Right renal cortex interstitium (tissue), 3 donors: ENCODE measurements at places on chromosomes 5 and 9.

DNA sequence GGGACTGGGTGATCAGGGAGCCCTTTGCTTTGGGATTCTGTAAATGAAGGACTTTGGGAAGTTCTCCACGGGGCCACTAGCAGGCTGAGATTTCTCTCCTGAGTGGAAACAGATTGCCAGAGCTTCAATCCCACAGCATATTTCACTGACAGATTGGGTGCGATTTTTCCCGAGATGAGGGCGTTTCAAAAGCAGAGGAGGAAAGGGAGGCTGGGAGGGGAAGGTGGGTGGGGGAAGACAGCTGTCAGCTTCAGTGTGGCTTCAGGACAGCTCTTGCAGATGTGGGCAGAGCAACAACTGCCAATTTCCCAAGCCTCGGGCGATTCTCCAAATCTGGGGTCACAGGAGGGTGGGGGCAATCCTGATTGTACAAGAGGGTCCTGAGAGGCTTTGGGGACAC lies 258.5 kb upstream of the ADRA1B start:
- DNase-seq, result no peak

DNA sequence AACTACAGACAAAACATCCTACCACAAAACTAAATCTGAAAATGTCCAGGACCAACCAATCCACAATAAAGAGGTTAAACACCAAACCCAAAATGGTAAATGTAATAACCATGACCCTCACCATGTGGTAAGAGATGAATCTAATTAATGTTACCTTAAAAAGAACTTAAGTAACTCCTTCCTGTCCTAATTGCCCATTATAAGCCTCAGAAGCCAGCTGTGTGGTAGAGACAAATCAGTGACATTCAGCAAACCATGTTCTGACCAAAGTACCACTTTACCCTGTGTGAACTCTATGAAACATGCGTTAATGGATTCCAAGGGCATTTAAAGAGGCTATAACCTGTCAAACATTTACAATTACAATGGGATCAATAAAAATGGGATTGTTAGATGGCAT lies 25.0 kb downstream of the LPAR1 start:
- DNase-seq, result no peak

DNA sequence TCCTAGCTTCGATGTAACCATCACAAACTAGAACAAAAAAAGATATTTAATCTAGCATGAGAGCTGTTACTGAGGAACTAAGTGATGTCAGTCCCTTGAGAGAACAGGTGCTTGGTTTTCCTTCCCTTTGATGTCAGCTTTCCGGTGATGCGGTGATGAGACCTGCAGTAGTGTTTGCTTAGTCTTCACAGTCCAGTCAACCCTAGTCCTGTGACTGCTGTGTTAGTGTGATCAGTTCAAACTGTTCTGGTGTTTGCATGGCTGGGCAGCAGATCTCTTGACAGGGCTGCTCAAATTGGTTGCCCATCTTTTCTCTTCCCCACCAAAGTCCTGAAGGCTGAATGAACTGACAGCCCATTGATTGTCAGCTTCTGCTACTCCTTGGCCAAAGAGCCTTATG lies 608.6 kb upstream of the DAB2 start:
- DNase-seq, result no peak

- no peak for DNase-seq
Observed at GRCh38 chr5:142353071-142353472, 28.3 kb upstream of the SPRY4 start.

- no peak for DNase-seq
Observed at GRCh38 chr9:69332067-69332685, 7.2 kb downstream of the ENTREP1 start.

DNA sequence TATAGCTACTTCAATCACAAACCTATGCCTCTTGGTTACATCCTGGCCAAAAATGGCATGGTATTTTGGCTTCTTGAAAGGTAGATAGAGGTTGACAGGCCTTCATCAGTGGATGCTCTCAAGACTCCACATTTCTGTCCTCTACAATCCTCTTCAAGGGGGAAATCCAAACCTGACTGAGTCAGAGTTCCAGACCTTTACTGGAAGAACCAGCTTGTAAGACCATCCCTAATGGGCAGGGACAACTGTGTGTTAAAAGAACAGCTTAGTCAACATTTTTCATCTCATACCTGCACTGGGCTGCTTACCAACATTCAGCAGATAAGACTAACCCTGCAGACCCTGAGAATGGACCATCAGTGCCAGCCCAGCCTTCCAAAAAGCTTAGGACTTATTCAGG lies 155.7 kb downstream of the CDK5RAP2 start:
- DNase-seq, result no peak

DNA sequence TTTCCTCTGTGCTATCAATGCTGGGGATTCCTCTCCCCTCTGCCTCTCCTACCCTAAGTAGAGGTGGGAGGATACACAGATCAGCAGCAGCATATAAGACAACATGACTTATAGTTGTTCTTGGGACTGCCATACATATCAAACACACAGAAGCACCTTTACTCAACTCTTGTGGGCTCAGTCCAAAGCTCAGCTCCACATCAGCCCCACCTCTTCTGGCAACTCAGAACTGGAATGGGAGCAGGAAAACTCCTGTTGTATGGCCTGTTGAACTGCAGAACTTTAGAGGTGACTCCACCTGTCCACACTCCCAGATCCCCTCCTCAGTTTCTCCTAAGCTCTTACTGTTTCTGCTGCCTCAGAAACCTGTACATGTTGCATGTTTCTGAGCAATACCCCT lies 127.8 kb downstream of the SV2C start:
- no peak for DNase-seq

GRCh38 chr5:142540922-142541422 lies 144.9 kb downstream of the FGF1 start:
- DNase-seq, result no peak

DNA sequence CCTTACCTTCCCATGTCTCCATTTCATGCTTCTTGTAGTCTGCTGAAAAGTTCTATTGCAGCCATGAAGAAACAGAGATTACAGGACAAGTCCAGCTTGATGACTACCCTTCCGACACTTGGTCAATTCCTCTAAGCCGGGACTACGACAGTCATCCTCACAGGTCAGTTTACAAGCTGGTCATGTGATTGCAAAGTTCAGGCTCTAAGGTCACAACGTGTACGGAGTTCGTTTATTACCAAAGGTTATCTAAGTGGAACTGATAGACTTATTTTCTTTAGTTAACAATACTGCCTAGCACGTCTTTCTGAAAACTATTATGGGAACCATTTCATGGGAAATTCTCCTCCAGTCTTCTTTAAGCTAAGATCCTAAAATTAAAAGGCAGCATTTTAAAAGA lies 88.5 kb upstream of the NR5A1 start:
- DNase-seq, result no peak

GRCh38 chr9:129397335-129397734 lies 219.3 kb upstream of the IER5L start:
- no peak for DNase-seq

DNA sequence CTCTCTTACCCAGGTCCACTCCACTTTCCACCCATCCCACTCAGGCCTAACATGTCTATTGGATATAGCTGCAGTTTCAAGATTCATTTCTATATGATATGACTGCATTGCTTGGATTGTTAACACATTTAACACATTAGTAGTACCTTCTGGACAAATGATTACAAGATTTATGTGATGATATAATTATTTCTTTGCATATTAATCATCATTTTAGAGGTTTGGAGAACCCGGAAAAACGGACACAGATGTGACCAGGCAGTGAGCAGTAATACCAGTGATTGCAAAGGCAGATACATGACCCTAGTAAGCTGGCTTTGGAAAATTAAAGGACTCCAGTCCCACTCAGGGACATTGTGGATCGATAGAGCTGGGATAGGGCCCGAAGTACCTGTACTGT lies 103.8 kb downstream of the PRR16 start:
- DNase-seq, result no peak

- no peak for DNase-seq
Observed at GRCh38 chr5:140794595-140795258, at the start of gene PCDHA2. Gene PCDHA2, plus strand, starts transcription at chr5:140794852.

DNA sequence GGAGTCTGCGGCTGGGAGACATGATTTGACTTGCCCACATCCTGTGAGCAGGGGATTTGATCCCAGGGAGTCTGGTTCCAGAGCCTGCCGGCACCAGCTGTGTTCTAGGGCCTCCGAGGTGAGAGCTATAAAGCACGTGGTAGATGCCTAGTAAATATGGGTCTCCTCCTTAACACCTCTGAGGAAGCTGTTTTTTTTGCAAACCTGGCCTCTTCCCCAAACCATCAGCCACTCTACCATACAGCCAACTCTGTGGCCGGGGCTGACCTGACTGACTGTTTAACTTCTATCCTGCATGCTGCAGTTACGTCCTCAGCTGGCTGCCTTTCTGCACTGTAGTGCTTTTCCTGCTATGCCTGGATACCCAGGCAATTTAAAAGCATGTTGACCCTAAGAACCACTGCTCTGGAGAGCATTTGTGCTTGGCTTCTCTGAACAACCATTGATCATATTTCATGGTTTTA lies 220.5 kb downstream of the SLIT3 start:
- DNase-seq, result no peak

GRCh38 chr5:82314964-82315758 lies 37.0 kb upstream of the RPS23 start:
- no peak for DNase-seq

GRCh38 chr5:155259648-155260047 lies 246.1 kb downstream of the KIF4B start:
- no peak for DNase-seq

DNA sequence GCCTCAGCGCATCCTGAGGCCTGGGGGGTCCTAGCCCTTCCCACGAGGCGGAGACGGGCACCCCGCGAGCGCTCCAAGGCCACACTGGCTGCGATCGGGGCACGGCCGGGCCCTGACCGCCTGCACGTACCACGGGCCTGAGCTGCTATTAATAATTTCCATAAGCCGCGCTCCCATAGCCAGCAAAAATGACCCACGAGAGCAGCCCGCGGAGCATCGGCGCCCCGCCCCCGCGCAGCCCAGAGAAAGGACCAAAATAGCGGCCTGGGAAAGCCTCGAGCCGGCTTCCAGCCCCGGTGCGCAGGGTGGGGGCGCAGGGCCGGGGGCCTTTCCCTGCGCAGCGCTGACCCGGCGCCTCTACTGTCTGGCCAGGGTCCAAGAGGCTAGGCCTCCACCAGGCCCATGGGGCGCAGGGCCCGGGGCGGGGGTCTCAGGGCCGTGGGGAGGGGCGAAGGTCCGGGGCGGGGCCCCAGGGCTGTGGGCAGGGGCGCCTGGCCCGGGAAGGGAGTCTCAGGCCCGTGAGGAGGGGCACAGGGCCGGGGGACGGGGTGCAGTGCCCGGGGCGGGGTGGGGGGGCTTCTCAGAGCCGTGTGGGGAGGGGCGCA lies 54.4 kb downstream of the EXD3 start:
- DNase-seq, result no peak

- DNase-seq, result no peak
Observed at GRCh38 chr5:137834498-137835049, 33.1 kb upstream of the MYOT start.

- no peak for DNase-seq
Observed at GRCh38 chr5:160792732-160793529, 59.1 kb downstream of the ATP10B start.

DNA sequence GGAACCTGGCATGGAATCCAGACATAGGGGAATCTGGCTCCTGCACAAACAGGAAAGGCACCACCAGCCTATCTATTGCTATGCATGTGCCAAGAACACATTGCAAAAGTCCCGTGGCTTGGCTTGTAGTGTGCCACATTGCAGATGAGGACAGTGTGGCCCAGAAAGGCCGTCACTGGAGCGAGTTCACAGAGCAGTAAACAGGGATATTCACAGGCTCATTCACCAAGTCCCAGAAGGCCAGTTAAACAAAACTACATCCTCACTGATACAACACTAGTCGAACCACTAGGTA lies 39.6 kb upstream of the TRIM32 start:
- DNase-seq, result no peak

GRCh38 chr5:180720486-180720885 lies 19.4 kb downstream of the OR2Y1 start:
- no peak for DNase-seq

GRCh38 chr5:150460781-150461180 lies 11.2 kb upstream of the RPS14 start:
- DNase-seq, result no peak

GRCh38 chr9:89799766-89800165 lies 195.0 kb downstream of the GADD45G start:
- no peak for DNase-seq

- no peak for DNase-seq
Observed at GRCh38 chr5:124195411-124195810, 551.0 kb downstream of the ZNF608 start.

GRCh38 chr5:3019045-3019444 lies 267.6 kb upstream of the IRX2 start:
- DNase-seq, result no peak
